Activated CD8-positive, alpha-beta memory T cell treated with anti-CD3 and anti-CD28 coated beads, Interleukin-2, amount 50 U/mL, for 4 hours (primary cell): ENCODE measurements at places on chromosomes 2 and 18.
A peak's percentile ranks its signal among the peaks of the same experiment; 100 is the strongest.

GRCh38 chr2:130288467-130289403 is 54.0 kb upstream of the IMP4 start:
- no peak for DNase-seq

- no peak for DNase-seq
Observed at GRCh38 chr2:177489719-177490301, 97.2 kb downstream of the AGPS start.

- no peak for DNase-seq
Observed at GRCh38 chr2:7379799-7380198, 462.6 kb downstream of the RNF144A start.

GRCh38 chr2:42949125-42949524 is 156.7 kb upstream of the HAAO start:
- no peak for DNase-seq

DNA sequence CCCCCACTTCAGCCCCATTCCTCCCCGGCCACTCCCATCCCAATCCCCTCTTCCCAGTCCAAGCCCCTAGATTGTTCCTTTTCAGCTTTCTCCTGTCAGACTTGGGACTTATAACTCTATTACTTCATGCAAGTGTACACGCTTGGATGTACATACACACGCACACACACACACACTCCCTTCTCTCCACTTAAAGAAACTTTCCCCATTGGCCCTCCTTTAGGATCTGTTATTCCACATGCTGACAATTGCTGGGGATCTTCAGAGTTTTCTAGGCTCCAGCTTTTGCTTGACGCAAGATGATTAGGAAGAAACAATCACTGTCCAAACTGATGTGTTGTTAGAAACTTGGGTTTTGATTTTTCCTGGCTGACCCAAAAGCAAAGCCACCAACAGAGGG is 75.4 kb downstream of the CDK15 start:
- DNase-seq, result no peak

GRCh38 chr2:42492691-42493467 is 903 bp downstream of the KCNG3 start:
- peak; percentile 39 for DNase-seq

DNA sequence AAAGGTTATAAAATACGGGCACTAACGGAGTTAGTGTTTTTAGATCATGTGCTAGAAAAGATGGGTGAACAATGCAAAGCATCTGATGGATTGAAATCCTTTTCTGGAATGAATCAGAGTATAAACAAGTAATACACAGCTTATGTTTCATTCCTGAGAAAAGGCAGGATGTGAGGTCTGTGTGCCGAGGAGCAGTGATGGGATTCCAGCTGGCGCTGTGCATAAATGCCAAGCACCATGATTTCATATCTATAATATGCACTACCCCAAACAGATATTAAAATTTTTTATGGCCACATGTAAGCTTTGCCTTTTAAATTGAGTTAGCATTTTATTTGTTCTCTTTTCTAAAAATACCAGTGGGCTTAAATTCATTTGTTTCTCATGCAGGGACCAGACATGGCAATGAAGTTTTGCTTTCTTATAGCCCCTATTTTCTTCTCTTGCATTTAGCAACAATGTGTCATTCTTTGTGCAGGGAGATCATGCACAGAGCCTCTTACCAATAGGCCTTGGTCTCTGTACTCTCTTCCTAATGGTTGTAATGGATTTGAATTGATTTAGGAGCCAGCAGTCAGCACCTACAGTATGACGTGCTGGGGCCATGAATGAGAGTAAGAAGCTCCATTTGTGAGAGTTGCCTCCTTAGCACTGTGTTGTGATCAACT is 323.9 kb downstream of the SLC8A1 start:
- no peak for DNase-seq

- DNase-seq, result no peak
Observed at GRCh38 chr2:41326851-41327250, 721.0 kb upstream of the PKDCC start.

GRCh38 chr18:58201733-58202730 is 158.0 kb downstream of the NEDD4L start:
- no peak for DNase-seq

GRCh38 chr2:192559587-192559986 is 364.9 kb upstream of the TMEFF2 start:
- DNase-seq, result no peak

- no peak for DNase-seq
Observed at GRCh38 chr18:13265911-13266217, 47.3 kb downstream of the LDLRAD4 start.

DNA sequence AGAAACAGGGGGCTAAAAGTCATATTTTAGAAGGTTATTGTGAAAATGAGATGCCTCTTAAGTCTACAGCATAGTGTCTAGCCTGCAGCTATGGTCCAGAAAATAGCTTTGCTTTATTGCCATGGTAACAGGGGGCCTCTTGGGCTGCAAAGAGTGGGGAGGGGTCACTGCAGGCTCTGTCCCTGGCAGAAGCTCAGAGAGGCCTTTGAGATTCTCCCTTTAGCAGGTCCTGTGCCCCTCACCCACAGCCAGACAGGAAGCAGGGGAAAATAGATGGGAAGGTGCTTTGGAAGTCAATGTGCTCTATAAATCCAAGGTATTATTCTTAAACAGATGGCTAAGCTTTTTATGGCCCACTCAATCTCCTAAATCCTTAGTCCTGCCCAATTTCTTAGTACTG is 1021.3 kb upstream of the GYPC start:
- no peak for DNase-seq

- DNase-seq, result no peak
Observed at GRCh38 chr2:200655918-200656580, 70.2 kb downstream of the AOX1 start.

- DNase-seq, result no peak
Observed at GRCh38 chr2:152067823-152068222, 31.0 kb downstream of the CACNB4 start.

DNA sequence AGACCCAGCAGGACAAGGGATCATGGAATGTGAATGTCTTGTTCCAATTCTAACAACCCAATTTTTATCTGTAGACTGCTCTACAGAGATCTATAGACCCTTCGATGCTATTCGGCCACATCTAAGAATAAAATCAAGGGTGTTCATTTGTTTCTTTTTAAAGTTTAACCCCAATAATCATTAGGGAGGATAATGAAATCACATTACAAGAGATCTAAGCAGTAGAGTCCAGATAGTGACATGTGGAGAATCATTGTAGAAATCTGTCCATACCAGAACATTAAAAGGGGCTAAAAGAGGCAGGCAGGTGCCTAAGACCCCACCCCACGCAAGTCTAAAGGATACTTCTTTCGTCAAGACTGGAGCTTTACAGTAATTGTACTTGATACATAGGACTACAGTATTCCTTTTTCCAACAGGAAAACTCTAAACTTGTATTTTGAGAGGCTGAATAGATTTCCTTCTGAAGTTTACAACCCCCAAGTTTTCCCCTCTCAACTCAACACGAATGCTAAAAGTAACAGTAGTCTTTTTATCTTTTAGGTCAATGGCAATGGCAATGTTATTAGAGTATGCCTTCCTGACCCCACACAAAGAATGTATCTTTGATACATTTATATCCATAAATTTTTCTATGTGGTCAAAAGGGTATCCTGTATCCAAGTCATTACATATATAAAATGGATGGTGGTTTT is 183.7 kb downstream of the TCF4 start:
- DNase-seq, result no peak

DNA sequence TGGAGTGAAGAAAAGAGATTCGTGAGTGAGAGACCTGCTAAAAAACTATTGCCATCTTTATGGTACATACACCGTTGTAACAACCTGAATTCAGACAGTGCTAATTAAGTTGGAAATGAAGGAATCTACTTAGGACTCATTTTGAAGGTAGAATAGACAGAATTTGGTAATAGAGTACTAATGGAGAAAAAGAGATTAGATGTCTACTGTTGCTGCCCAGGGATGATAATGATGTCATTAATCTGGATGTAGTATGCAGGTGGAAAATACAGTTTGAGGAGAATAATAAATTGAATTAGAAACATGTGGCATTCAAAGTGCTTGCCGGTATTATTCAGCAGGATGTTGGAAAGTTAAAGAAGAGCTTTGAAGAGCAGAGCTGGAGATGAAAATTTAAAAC is 44.7 kb downstream of the DIS3L2 start:
- no peak for DNase-seq

DNA sequence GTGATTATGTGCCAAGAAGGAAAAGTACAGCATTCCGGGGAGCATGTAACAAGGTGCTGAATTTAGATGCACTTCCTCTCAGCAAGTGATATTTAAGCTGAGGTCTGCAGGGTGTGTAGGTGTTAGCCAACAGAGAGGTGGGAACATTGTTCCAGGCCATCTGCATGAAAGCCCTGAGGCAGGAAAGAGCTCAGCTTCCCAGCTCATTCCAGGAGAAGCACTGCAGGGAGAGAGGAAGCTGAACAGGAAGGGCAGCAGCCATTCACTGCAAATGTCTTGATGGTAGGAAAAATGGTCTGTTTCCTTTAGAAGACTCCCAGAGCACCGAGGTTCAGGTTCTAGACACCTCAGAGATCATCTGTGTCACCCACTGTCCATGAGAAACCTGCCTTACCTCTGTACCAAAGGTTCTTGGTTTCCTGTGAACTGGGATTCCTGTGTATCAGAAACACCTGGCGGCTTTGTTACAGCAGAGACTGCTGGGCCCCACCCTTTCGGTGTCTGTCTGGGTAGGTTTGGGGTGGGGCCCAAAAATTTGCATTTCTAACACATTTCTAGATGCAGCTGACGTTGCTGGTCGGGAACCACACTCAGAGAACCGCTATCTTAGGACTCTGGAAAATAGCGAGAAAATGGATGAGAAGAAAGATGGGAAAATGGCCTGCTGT is 84.0 kb downstream of the RTN4 start:
- DNase-seq, result no peak

GRCh38 chr2:163611557-163611906 is 124.3 kb downstream of the FIGN start:
- no peak for DNase-seq

GRCh38 chr2:199307461-199307860 is 150.3 kb downstream of the SATB2 start:
- DNase-seq, result no peak

- no peak for DNase-seq
Observed at GRCh38 chr2:191038241-191038725, 24.3 kb upstream of the STAT1 start.

GRCh38 chr2:10444463-10444862 is 3.7 kb downstream of the ODC1 start:
- no peak for DNase-seq

GRCh38 chr2:72685638-72686213 is 140.1 kb downstream of the EXOC6B start:
- no peak for DNase-seq

- DNase-seq, result no peak
Observed at GRCh38 chr2:13583609-13584008, 866.9 kb downstream of the TRIB2 start.

- no peak for DNase-seq
Observed at GRCh38 chr2:118846442-118846952, 951 bp downstream of the EN1 start.

GRCh38 chr2:234978466-234979203 is 26.8 kb downstream of the SH3BP4 start:
- no peak for DNase-seq

- DNase-seq, result no peak
Observed at GRCh38 chr2:6025391-6025790, 333.2 kb downstream of the SOX11 start.

DNA sequence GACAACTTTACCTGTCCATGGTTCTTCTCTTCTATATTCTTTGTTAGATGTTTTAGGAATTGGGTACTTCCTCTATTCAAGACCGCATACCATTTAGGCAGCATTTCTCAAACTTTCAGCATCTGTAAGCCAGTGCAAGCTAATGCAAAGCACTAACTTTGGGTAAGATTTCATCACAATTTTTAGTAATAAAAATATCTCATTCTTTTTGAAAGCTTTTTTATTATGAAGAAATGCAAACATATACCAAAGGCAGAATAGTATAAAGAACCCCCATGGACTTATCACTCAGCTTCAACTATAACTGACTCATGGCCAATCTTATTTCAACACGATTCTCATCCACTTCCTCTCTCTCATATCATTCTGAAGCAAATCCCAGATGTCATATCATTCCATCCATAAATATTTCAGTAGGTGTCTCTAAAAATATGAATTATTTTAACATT is 32.9 kb downstream of the INO80C start:
- DNase-seq, result no peak

- no peak for DNase-seq
Observed at GRCh38 chr18:70058916-70059315, 111.2 kb upstream of the CD226 start.

GRCh38 chr18:36327352-36328316 is 30.1 kb downstream of the FHOD3 start:
- no peak for DNase-seq

- no peak for DNase-seq
Observed at GRCh38 chr2:469514-469913, 181.6 kb upstream of the ALKAL2 start.
